GM18507 (cell line): ENCODE measurements at places on chromosomes 1 and 21.

GRCh38 chr1:231705806-231706760 lies 79.5 kb downstream of the DISC1 start:
- DNase-seq: no peak

DNA sequence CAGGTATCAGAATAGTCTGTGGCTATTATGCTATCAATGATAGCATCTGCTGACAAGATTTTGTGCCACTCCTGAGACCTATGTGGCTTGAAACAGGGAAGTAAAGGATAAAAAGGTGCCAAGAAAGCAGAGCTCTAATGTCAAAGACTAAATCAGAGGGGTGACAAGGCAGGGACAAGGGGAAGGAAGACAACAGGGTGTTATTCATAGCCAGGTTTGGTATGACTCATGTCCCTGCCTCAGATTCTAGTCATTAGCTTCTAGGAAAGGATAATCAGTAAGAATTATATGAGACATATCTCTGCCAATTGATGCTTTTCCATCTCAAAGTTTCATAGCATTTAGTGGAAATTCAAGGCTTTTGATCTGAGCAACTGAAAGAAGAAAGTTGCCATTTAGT lies 31.8 kb upstream of the PLD5 start:
- no peak for DNase-seq

DNA sequence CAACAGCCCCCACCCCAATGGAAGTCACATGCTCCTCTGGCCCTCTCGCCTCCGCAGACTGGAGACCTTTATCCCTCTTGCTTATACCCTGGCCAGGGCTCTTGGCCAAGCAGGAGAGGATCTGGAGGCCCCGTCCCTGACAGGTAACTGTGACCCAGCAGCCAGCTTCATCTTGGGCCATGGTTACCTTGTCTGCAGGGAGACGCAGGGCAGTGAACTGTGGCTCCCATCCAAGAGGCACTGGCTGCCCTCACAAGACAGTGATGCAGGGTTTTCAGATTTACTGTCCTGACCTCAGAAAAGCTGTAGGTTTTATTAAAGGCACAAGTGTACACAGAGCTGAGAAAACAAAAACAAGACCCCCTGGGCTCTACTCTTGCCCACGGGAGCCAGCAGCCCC lies 96.7 kb upstream of the KLHDC7A start:
- DNase-seq: no peak

DNA sequence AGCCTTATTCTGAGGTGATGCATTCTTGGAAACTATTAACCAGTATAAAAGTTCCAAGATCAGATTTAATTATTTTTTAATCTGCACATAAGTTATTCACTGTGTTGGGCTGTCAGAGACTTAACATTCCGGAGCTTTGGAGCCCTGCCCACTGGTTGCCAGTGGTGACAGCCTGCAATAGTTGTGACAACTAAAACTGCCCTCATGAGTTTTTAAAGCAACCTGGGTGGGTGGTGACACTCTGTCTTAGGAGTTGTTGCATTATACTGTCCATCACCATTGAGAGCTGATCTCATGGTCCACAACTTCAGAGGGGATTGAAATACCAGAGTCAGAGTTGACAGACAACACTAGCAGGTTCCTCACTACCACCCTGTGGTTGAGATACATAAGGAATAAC lies 653.9 kb upstream of the USP24 start:
- DNase-seq: no peak

DNA sequence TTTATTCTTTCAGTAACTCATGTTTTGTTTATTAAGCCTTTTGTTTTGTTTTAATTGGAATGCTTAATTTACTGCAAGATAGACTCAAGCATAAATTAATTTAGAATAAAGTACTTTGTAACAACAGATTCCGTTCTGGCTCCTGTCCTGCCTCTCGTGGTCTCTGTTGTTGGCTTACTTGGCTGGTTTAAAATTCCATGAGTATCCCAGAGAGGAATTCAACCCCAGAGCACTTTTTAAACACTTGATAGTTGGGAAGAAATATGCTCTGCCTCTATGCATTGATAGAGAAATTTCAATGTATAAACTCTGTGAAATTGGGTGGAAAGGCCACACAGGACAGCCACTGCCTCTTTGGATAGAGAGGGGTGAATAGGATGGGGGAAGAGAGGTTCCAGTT lies 89.7 kb downstream of the ATP5PO start:
- no peak for DNase-seq

DNA sequence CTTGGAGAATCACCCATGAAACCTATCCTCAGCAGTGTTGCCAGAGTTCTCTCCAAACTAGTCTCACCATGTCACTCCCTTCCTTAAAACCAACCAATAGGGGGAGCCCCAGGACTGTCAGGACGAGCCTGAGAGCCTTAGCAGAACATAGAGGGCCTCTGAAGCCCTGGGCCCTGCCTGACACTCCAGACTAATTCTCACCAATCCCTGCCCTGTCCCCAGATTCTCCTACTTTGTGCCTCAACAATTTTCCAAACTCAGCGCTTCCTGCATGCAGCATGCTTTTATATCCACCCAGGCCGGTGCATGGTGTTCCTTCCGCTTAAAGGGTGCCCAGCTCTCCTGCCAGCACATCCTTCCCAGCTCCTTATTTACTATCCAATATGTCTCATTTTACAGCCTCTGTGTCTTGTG lies 42.7 kb downstream of the HSD3B1 start:
- no peak for DNase-seq

DNA sequence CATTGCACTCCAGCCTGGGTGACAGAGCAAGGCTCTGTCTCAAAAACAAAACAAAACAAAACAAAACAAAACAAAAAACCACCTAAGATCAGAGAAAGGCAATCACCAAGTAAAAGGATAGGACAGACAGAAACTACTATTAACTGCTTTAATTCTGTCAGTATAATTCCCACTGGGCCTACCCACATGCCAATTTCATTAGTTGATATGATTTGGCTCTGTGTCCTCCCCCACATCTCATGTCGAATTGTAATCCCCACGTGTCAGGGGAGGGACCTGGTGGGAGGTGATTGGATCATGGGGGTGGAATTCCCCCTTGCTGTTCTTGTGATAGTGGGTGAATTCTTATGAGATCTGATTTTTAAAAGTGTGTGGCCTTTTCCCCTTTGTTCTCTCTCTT lies 27.2 kb upstream of the CAPZB start:
- DNase-seq: no peak

- no peak for DNase-seq
Measured at GRCh38 chr1:205870236-205870635, 20.3 kb upstream of the PM20D1 start.

- DNase-seq: no peak
Measured at GRCh38 chr21:46065914-46066551, 31.9 kb upstream of the COL6A2 start.

DNA sequence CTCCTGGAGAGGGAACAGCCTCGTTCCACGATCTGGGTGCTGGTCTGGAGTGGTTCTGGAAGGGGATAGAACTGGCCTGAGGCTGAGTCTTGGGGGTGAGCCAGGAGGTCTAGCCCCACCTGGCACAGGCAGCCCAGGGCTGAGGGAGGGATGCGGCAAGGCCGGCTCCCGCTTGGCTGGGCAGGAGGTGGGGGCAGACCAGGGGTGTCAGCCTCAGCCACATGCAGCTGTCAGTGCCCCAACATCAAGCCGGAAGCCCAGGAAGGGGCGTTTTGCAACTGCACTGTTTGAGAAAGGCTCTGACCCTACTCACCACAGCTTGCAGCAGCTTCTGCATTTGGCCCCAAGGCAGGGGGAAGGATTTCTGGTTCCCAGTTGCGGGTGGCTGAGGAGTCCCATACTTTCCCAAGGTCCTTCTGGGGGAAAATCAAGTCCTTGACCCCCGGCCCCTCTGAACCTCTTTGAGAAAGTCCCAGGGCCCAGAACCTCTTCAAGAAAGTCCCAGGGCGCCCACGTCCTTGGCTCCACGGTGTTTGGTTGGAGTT lies 2.0 kb downstream of the EFHD2 start:
- peak; percentile 70 for DNase-seq

- DNase-seq: no peak
Measured at GRCh38 chr1:117068580-117068979, 8.5 kb downstream of the TTF2 start.

DNA sequence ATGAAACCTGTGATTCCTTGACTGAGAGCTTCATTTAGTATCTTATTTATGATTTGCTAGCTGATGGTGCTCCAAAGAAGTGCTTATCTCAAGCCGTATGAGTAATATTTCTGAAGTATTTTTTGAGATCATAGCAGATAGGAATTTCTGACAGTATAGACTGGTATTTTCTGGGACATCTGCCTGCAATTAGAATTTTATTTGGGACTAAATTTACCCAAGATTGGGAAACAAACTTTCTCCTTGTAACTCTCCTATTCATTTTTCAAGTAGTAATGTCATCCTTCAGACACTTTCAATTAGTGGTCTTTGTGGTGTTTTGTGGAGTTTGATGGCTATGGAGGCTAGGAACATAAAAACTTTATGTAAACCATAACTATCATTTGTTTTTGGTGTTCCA lies 597.2 kb upstream of the ZP4 start:
- DNase-seq: no peak

- no peak for DNase-seq
Measured at GRCh38 chr1:41461790-41462679, 22.4 kb downstream of the EDN2 start.

DNA sequence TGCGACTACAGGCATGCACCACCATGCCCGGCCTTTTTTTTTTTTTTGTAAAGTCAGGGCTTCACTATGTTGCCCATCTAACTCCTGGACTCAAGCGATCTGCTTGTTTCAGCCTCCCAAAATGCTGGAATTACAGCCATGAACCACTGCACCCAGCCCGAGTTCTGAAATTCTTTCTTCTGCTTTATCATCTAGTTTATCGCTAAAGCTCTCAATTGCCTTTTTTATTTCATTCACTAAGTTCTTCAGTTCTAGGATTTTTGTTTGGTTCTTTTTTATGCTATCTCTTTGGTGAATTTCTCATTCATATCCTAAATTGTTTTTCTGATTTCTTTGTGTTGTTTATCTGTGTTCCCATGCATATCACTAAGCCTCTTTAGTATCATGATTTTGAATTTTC lies 27.0 kb downstream of the KIAA0319L start:
- no peak for DNase-seq

DNA sequence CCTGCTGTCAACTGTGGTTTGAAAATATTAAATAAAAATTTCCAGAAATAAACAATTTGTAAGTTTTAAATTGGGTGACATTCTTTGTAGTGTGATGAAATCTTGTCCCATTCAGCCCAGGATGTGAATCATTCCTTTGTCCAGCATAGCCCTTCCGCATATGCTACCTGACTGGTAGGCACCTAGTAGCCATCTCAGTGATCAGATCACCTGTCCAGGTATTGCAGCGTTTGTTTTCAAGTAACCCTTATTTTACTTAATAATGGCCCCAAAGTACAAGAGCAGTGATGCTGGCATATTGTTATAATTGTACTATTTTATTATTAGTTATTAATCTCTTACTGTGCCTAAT lies 351.6 kb upstream of the B3GALT2 start:
- no peak for DNase-seq

GRCh38 chr1:113118266-113118665 lies 45.3 kb downstream of the LRIG2 start:
- DNase-seq: no peak

DNA sequence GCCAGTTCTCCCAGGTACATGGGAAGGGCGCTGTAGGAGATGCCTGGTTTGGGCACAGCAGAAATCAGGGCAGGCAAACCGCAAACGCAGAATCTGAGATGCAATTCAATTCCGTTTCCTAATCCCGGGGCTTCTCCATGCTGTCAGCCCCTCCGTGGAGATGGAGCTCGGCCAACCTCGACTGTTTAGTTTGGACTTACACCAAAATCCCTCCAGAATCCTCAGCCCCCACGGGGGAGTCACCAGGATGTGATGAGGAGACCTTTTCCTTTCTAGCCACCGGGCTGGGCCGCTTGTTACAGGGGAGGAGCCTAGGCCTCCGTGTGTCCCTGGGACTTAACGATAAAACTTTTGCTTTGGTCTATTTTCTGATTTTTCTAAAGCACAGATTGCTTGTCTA lies 7.9 kb downstream of the SLC2A7 start:
- no peak for DNase-seq

DNA sequence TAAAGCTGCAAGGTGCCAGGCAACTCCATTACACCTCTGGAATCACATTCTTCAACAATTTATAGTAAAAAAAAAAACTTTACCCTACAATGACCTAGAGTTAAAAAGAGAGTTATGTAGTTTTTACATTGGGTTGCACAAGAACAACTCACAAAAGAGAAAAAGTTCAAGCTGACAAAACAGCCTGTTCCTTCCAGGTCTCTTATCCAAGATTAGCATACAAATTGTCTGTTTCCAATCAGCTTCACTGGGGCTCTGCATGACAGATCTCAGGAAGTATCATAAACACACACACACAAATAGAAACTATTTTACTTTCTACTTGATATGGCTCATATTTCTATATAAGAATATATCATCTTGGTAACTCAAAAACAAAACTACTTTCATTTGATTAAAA lies 154.6 kb downstream of the PCNX2 start:
- DNase-seq: no peak

DNA sequence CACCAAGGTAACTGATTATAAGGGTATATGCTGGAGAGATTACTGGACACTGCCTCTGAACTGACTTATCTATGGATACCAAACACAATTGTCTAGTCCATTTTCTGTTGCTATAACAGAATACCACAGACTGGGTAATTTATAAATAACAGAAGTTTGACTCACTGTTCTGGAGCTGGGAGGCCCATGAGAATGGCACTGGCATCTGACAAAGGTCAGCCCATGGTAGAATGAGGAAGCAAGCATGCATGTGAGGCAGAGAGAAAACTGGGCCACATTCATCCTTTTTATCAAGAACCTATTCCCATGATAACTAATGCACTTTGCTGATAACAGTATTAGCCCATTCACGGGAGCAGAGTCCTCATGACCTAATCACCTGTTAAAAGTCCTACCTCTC lies 37.4 kb downstream of the FCER1A start:
- no peak for DNase-seq

GRCh38 chr1:203373991-203374390 lies 23.1 kb upstream of the FMOD start:
- DNase-seq: no peak

- no peak for DNase-seq
Measured at GRCh38 chr1:14061204-14061603, 361.2 kb downstream of the PRDM2 start.

DNA sequence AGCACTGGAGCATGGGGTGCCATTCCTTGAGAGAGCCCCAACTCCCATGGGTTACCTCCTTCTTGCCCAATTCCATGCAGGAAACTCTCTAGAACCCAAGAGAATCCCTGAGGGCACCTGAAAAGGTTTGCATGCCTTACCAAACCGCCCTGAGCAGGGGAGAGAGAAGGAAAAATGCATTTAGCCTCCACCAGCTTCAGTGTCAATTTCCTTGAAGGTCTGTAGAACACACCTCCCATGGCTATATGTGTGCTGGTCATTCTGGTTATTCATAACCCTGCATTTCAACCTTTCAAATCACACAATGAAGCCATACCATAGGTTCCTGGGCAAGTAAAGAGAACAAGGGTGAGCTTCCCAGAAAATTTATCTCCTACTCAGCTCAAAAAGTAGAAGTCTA lies 39.6 kb downstream of the HSD3B1 start:
- no peak for DNase-seq

GRCh38 chr1:245469734-245470133 lies 314.9 kb downstream of the KIF26B start:
- DNase-seq: no peak
